Airway epithelial cell (primary cell): ENCODE measurements at places on chromosomes 11 and 22. TPM values are rescaled to one million over a fixed set of nuclear protein-coding genes. Genes with fewer than 3 reads are reported as not detected.

Gene CCDC73
- 0.19 TPM in 1 of 2 replicates, not detected in the other for total RNA-seq

Gene GPR83
- 0.07 TPM in 1 of 2 replicates, not detected in the other for total RNA-seq

Gene DDI1
- total RNA-seq: not detected in 2 replicates

Gene RGL4
- not detected in 2 replicates for total RNA-seq

Gene PDE2A
- 0.71 TPM in 1 of 2 replicates, not detected in the other for total RNA-seq

Gene MYO18B
- not detected in 2 replicates for total RNA-seq

Gene GAB4
- total RNA-seq: not detected in 2 replicates

Gene F2
- not detected in 2 replicates for total RNA-seq

Gene FAM83F
- total RNA-seq: 23.5 and 27.1 TPM in 2 replicates

Gene THRSP
- total RNA-seq: not detected in 2 replicates

Gene MS4A6A
- not detected in 2 replicates for total RNA-seq

Gene BTBD18
- not detected in 2 replicates for total RNA-seq

Gene ST14
- total RNA-seq: 146 and 177 TPM in 2 replicates

Gene UBQLN3
- not detected in 2 replicates for total RNA-seq

Gene CYB5R2
- 15.2 and 30.1 TPM in 2 replicates for total RNA-seq

Gene OLFML1
- total RNA-seq: not detected in 2 replicates

Gene FAM89B
- total RNA-seq: 34.2 and 40.8 TPM in 2 replicates

Gene TRIM49
- total RNA-seq: not detected in 2 replicates

Gene SHANK3
- total RNA-seq: 1.8 and 3.1 TPM in 2 replicates

Gene CD248
- 1.6 and 2.0 TPM in 2 replicates for total RNA-seq

Gene ZNF280B
- total RNA-seq: 0.88 and 1.3 TPM in 2 replicates

Gene DDX10
- 21.7 and 21.9 TPM in 2 replicates for total RNA-seq

Gene NAA40
- total RNA-seq: 10.6 and 14.4 TPM in 2 replicates

Gene GRAMD1B
- total RNA-seq: 0.46 and 1.4 TPM in 2 replicates

Gene ART5
- not detected in 2 replicates for total RNA-seq

Gene OR5A2
- not detected in 2 replicates for total RNA-seq

Gene RAB36
- 2.7 and 4.7 TPM in 2 replicates for total RNA-seq

Gene SPTY2D1
- 9.7 and 18.4 TPM in 2 replicates for total RNA-seq

Gene KRTAP5-1
- total RNA-seq: not detected in 2 replicates

Gene PARVG
- total RNA-seq: not detected in 2 replicates

Gene FAM168A
- total RNA-seq: 13.6 and 18.5 TPM in 2 replicates

Gene RIMBP3C
- total RNA-seq: 0.14 TPM in 1 of 2 replicates, not detected in the other
